ENCODE measurements at places on chromosomes 16 and 17. TPM values are rescaled to one million over a fixed set of nuclear protein-coding genes. Genes with fewer than 3 reads are reported as not detected.

The CHST5 gene
- total RNA-seq = 1.1 TPM

The ZNF207 gene
- total RNA-seq = 132 TPM

The SPNS2 gene
- 27.7 TPM for total RNA-seq

The PDPK1 gene
- total RNA-seq = 18.7 TPM

Measured in stomach (tissue), 19 donors.